Glomerular endothelial cell (primary cell): ENCODE measurements at places on chromosomes 6 and 20. TPM values are rescaled to one million over a fixed set of nuclear protein-coding genes. Genes with fewer than 3 reads are reported as not detected.

DNA sequence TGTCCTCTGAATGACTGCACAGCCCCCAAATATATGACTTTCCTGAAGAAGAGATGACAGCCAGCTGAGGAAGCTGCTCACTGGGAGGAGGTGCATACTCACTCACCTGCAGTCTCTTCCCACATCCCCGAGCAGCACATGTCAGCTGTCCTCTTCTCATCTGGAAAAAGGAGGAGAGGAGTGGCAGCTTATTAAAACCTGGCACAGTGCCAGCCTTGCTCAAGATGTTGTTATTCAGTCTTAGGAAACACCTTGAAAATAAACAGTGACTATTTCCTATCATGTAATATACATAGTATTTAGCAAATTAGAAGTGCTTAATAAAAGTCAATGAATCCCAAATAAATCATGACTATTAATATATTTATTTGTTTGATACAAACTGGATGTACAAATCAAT lies 232.9 kb downstream of the EPM2A start:
- DNase-seq, result no peak

DNA sequence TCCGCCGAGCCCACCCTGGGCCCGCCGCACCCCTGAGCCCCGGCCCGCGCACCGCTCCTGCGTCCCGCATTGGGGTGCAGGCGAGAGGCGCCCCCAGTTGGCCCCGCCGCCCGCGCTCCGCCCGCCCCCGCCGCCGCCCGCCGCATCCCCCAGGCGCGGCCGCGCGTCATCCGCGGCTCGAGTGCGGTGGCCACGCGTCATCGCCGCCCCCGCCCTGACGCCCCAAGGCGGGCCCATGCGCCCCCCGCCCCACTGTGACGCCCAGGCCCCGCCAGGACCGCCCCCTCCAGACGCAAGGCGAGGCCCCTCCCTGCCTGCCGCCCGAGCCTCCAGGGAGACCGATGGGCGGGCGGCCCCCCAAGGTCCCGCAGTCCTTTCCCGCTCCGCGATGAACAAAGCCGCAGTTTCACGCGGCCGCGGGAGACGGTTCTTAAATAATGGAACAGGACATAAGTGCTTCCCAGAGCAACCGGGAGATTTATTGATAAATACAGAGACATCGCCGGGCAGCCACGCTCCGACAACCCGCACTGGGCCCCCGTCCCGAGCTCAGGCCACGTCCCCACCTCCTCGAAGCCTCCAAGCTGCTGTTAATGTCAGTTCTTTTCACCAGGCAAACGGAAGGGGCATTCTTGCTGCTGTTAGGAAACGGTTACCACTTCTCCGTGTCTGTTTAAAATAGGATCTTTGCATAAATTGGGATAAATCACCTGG lies at the start of gene ANKRD60:
ANKRD60 (minus strand) TSS at position 170 of the 714 bp plus-strand sequence; CDS start at position 170, 0 bp downstream.
- no peak for DNase-seq

DNA sequence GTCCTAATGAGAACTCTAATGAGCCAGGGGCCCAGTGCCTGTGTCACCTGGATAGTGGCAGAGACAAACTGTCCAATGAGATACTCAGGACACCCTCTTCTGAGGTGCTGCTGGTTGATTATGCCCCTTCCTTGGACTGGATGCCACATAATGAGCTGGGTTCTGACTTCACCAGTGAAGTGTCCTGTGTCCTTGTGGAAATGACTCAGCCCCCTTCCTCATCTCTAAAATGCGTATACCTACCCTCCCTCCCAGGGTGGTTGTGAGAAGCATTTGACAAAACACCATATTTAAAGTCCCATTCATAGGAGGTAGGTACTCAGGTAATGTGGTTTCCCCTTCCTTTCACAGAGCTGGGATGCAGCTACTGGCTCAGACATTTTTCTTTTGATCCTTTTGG lies 28.4 kb upstream of the RNF24 start:
- DNase-seq, result no peak

GRCh38 chr6:129685662-129686031 lies 24.3 kb downstream of the ARHGAP18 start:
- no peak for DNase-seq

DNA sequence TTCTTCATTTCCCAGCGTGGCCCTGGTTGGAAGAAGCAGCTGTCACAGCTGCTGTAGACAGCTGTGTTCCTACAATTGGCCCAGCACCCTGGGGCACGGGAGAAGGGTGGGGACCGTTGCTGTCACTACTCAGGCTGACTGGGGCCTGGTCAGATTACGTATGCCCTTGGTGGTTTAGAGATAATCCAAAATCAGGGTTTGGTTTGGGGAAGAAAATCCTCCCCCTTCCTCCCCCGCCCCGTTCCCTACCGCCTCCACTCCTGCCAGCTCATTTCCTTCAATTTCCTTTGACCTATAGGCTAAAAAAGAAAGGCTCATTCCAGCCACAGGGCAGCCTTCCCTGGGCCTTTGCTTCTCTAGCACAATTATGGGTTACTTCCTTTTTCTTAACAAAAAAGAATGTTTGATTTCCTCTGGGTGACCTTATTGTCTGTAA lies 292.7 kb downstream of the ESR1 start:
- DNase-seq, result no peak

GRCh38 chr6:137309078-137309762 lies 90.0 kb upstream of the IFNGR1 start:
- no peak for DNase-seq

- no peak for DNase-seq
Observed at GRCh38 chr6:89190741-89191140, 26.4 kb downstream of the GABRR1 start.

DNA sequence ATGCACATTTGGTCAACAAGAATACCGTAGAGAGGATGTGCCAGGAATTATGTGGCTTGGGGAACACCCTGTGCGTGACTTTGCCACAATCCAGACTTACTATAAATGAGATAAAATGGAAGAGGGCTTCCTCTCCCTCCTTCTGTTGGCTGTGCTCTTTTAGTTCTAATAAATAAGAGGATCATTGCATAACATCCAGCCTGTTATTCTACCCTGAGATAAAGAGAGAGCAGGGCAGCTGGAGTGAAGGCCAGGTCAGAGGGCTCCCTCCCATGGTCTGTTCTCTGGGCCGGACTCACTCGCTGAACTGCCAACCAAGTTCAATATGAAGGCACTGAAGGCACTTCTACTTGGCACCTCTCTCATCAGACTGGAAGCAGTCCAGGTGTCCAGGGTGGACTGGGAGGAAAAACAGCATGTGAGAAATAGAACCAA lies 91.7 kb downstream of the MTFR2 start:
- no peak for DNase-seq

- DNase-seq, result no peak
Observed at GRCh38 chr6:51788121-51788520, 299.3 kb downstream of the PKHD1 start.

TAGAP gene
- total RNA-seq, result not detected in 2 replicates

SLC22A3 gene
- 0.58 and 0.70 TPM in 2 replicates for total RNA-seq

ZNF165 gene
- 0.23 and 0.97 TPM in 2 replicates for total RNA-seq
